Mononuclear cell (primary cell): ENCODE measurements at places on chromosomes 12 and 14. TPM values are rescaled to one million over a fixed set of nuclear protein-coding genes. Genes with fewer than 3 reads are reported as not detected.

MEG3 gene
- total RNA-seq = 1.7 TPM

EPYC gene
- total RNA-seq = not detected

CCT2 gene
- total RNA-seq = 126 TPM

FSCB gene
- total RNA-seq = under 0.01 TPM

HVCN1 gene
- 18.5 TPM for total RNA-seq
